ENCODE measurements at places on chromosomes 6 and 20.

- no peak for DNase-seq
Observed at GRCh38 chr20:36744243-36744642, 1.6 kb downstream of the NDRG3 start.

GRCh38 chr6:143023695-143024094, 37.0 kb upstream of the AIG1 start:
- no peak for DNase-seq

GRCh38 chr6:140932909-140933308, 1199.8 kb upstream of the GJE1 start:
- DNase-seq: no peak

DNA sequence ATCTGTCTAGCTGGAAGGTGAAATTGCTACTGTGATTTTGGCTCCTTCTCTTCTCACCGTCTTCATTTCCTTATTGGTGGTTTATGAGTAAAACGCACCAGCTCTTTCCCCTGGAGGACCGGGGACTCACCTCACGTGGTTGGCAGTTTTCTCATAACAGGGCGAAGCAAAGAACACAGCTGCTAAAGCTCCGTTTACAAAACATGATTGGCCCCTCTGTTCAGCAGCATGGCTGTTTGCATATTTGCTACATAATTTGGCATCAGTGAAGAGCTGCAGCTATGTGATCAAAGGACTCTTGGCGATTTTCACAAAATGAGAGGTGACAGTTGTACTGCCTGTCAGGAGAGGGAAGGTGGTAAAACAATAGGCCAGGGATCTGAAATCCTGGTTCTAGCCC, 20.5 kb upstream of the TMEM181 start:
- DNase-seq: no peak

DNA sequence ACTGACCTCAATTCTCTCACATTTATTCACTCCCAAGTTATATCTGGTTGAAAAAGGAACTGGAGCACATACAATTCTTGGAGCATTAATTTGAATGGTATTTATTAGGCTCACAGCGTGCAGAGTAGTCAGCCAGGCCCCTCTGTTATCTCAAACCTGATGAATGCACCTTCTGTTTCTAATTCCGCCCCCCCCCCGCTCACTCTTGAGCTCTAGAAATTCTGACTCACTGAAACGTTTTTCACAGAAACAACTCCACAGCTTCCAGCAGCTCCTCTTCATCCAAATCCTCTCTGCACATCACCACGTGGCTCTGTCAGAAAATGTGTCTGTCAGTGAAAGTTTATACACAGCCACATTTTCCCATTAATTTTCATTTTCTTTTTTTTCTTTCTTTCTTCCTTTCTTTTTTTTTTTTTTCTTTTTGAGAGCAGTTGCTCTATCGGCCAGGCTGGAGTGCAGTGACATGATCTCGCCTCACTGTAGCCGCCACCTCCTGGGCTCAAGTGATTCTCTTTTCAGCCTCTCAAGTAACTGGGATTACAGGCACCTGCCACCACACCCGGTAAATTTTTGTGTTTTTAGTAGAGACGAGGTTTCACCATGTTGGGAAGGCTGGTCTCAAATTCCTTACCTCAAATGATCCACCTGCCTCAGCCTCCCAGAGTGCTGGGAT, 109.4 kb downstream of the TBXT start:
- DNase-seq: no peak

GRCh38 chr6:132063204-132063603, 112.0 kb upstream of the CCN2 start:
- DNase-seq: no peak

- DNase-seq: peak; percentile 36
Observed at GRCh38 chr20:7375905-7376304, 564.4 kb downstream of the HAO1 start.
